ENCODE measurements at places on chromosomes 5 and 9. TPM values are rescaled to one million over a fixed set of nuclear protein-coding genes. Genes with fewer than 3 reads are reported as not detected.

- no peak for DNase-seq
Measured at GRCh38 chr5:58274191-58274590, 185.7 kb downstream of the PLK2 start.

DNA sequence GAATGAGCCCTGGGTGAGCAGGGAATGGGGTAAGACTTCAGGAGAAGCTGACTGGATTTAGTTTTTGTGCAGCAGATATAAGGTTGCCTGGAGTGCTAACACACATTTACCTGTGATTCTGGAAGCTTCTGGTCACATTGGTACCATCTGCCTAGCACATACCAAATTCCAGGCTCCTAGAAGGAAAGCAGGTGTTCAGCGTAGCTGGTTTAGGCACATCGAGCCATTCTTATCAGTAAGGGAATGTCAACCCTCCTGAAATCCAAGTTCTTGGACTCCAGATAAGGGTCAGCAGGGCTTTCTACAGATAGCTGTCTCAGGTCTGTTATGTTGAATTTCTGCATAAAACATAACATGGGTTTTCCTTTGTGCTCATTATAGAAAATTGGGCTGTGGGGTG lies 10.3 kb downstream of the TCERG1 start:
- DNase-seq: no peak

DNA sequence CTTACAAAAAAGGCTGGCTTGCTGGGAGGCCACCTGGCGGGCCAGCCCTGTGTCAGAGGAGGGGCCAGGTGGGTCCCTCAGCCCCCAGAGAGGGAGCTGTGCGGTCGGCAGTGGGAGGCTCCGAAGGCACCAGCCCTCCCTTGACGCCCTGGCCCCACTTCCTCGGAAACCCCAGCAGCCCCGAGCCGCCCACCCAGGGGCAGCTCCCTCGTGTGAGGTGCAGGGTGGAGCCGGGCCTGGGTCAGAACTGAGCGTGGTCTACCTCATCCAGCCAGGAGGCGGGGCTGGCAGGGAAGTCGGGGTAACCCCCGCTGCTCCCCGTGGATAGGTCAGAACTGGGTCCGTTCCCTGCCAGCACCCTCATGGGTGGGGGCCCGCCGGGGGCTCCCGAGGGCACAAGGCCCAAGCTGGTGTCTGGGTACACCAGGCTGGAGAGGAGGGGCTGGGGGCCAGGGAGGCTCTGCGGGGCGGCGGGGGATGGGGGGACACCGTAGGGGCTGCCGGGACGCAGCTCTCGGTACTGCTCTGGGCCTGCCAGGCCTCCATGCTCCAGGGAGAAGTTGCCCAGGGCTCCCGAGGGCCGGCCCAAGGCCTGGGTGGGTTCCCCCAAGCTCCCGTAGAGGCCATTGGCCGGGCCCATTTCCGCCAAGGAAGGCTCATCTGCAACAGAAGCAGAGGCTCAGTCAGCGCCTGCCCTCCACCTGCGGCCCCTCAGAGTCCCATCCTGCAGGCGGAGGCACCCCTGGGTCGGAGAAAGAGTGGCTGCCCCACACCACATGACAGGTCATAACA lies 7.6 kb downstream of the LHX3 start:
- no peak for DNase-seq

DNA sequence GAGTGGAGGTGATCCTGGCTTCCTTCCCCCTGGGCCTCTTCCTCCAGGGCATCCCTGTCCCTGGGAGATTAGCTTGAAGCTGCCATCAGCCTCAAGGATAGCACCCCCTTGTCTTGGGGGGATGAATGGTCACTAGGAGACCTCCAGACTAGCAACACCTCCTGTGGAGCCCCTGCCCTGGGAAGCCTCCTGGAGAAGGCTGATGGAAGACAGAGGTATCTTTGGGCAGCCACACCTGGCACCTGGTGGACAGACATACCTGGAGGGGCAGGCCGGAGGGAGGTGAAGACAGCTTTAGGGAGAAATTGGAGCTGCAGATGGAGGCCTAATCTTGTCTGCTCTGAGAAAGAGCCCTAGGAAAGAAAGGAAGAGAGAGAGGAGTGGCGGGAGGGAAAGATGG lies 9.0 kb upstream of the TTLL11 start:
- no peak for DNase-seq

- DNase-seq: peak; percentile 5
Measured at GRCh38 chr5:67003685-67003934, 193.0 kb downstream of the CD180 start.

- DNase-seq: no peak
Measured at GRCh38 chr9:82930116-82930515, 132.8 kb downstream of the RASEF start.

DNA sequence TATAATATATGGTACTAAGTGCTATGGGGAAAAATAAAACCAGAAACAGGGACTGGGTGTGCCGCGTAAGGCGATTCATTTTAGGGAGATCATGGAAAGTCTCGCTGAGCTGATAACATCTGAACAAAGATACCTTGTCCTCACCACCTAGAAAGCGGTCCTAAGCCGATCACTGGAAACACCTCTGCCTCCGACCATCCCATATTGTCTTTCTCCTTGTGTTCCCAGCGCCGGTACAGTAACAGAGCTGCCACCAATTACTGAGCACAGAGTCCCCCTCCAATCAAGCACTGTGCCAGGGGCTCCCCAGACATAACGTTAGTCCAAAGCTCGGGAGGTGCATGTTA lies 704 bp downstream of the CCDC112 start:
- no peak for DNase-seq

GRCh38 chr9:127112056-127112455 lies 10.4 kb downstream of the ANGPTL2 start:
- peak; percentile 74 for DNase-seq

DNA sequence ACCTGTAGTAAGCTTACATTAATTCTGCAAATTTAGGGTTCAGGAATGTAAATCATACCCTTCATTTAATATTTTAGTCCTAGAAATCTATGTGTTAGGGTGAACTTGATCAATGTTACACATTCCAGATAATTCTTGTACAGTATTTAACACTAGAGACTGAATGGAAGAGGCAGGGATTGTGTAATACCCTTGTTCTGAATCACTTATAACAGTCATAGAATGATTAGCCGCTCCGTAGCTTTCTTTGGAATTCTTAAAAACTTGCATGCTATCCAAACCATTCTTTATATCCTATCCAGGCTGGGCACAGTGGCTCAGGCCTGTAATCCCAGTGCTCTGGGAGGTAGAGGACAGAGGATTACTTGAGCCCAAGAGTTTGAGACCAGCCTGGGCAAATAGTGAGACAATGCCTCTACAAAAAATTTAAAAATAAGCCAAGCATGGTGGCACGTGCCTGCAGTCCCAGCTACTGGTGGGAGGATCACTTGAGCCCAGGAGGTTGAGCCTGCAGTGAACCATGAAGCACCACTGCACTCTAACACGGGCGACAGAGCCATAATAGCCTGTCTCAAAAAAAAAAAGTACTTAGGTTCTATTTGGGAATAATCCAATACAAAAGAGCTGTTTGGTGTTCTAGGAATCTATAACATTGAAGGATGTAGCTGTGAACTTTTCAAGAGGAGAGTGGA lies 8.3 kb downstream of the ZNF483 start:
- DNase-seq: no peak

- DNase-seq: no peak
Measured at GRCh38 chr5:173742432-173742816, 126.0 kb upstream of the BOD1 start.

- no peak for DNase-seq
Measured at GRCh38 chr5:178216779-178217178, 12.4 kb downstream of the HNRNPAB start.

DNA sequence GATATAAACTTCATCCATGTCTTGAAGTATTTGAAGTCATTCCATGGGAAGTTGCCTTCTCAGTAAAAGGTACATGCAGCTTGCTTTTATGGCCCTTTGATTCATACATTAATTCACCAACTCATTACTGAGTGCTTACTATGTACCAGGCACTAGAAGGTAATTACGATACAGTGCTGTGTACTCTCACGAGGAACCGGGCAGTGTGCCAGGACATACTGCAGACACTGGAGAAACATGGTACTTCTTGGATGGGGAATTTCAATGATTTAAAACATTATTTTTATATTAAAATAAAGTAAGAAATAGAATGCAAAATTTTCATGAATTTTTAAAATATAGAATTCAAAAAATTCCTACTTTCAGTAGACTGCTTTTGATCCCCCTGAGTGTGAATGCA lies 71.4 kb upstream of the WDR41 start:
- DNase-seq: no peak

GRCh38 chr5:128472036-128472435 lies 66.0 kb downstream of the FBN2 start:
- DNase-seq: no peak

C5orf58 gene
- not detected for total RNA-seq

THBS4 gene
- total RNA-seq: 1.9 TPM

PRRC1 gene
- total RNA-seq: 10.2 TPM

MGAT4B gene
- 128 TPM for total RNA-seq

SAXO1 gene
- total RNA-seq: not detected

Data from G401 (cell line).